ENCODE measurements at places on chromosomes 2 and 18.

- DNase-seq: no peak
Observed at GRCh38 chr18:63907664-63908063, at the start of gene SERPINB10. Gene SERPINB10, plus strand, starts transcription at chr18:63907958. Its CDS starts 7,553 bp downstream, at chr18:63915511.

- no peak for DNase-seq
Observed at GRCh38 chr2:235659767-235660322, 166.0 kb downstream of the AGAP1 start.

- peak; percentile 38 for DNase-seq
Observed at GRCh38 chr2:8408560-8409460, 273.0 kb upstream of the ID2 start.

DNA sequence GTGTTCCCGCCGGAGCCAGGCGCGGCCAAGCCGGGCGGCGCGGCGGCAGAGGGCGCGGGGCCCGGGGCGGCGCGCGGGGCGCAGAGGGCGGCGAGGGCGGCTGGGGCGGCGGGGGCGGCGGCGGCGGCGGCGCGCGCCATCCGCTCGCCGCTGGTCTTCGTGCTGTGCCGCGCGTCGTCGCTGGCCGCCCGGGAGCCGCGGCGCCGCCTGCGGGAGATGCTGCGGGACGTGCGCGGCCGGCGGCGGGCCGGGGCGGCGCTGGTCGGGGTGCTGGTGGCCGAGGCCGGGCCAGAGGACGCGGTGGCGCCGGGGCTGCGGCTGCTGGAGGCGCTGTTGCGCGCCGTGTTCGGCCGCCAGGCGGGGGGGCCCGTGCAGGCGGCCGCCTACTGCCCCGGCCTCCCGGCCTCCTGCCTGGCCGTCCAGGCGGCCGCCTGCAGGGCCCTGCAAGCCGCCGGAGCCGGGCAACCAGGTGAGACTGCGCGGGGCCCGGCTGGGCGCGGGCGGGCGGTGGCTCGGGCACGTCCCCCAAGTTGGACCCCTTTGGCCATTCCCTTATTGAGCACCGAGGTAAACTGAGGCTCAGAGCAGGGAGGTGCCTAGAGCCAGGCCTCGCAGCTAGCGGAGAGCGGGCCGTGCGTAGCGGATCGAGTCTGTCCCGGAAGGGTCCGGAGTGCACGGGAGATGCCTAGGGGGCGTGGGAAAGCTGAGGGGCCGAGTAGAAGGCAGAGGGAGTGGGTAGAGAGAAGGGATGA lies 584 bp downstream of the C2orf72 start:
- DNase-seq: no peak

- no peak for DNase-seq
Observed at GRCh38 chr2:130380096-130380934, 24.5 kb downstream of the PTPN18 start.

DNA sequence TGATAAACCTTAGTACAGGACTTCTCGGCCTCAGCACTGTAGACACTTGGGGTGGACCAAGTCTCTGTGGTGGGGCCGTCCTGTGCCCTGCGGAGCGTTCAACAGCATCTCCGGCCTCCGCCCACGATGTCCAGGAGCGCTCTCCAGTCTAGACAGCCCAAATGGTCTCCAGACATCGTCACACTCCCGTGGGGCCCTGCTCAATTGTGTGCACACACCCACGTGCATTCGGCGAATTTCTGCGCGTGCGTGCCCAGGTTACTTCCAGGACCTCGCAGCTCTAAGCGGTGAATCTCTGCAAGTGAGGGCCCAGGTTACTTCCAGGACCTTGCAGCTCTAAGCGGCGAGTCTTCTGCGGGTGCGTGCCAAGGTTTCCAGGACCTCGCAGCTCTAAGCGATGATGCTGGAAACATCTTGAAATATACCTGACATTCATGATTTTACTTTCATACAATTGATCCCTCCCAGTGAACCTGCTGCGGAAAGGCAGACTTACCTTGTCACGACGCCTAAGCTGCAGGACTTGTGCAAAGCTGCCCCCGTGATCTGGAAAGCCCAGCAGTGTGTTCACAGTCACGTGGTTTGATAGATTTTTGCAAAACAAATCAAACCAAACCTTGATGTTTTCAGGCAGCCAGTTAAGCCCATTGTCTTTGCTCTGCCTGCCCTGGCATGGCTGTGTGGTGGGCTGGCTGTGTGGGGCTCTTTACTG lies 16.1 kb upstream of the OTOS start:
- DNase-seq: no peak

GRCh38 chr18:77063260-77063659 lies 69.3 kb downstream of the MBP start:
- peak; percentile 89 for DNase-seq

- no peak for DNase-seq
Observed at GRCh38 chr2:33011941-33012340, 65.2 kb downstream of the LTBP1 start.

DNA sequence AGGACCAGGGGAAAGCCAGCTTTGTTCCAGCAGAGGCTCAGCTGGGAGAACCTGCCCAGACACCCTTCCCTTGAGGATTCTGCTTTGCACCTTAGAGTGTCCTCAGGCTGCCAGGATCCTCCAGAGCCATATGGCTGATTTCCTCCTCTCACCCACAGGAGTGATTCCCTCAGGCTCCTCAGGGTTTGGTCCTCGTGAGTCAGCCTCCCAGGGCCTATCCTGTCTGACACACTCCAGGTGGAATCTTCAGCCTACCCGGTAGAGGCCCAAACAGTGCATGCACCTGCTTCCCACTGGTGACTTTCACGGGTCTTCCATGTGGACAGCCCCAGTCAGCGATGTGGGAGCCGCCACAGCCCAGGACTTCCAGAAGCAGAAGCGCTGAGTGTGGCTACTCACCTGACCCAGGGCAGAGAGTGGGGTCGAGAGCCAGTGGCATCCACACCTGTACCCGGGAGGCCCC lies 73.3 kb downstream of the TFCP2L1 start:
- no peak for DNase-seq

GRCh38 chr2:219285894-219286425 lies 6.8 kb downstream of the DNAJB2 start:
- DNase-seq: no peak

DNA sequence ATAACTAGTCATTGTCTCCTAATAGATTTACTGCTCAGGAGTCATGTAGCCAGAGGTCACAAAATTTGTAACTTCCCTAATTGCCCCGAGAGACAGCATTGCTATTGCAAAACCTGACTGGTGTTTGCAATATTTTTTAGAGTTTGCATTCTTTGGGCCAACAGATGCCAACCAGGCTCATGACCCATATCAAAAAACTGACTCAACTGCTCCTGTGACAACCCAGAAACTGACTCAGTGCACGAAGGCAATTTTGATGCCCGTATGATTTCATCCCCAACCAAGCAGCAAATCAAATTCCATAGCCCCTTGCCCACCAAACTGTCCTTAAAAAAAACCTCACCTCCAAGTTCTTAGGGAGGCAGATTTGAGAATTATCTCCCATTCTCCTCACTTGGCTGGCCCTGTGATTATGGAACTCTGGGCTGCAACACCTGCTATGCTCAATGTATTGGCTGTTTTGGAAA lies 951.3 kb downstream of the TSN start:
- no peak for DNase-seq

- no peak for DNase-seq
Observed at GRCh38 chr2:12296915-12297314, 419.8 kb upstream of the TRIB2 start.

DNA sequence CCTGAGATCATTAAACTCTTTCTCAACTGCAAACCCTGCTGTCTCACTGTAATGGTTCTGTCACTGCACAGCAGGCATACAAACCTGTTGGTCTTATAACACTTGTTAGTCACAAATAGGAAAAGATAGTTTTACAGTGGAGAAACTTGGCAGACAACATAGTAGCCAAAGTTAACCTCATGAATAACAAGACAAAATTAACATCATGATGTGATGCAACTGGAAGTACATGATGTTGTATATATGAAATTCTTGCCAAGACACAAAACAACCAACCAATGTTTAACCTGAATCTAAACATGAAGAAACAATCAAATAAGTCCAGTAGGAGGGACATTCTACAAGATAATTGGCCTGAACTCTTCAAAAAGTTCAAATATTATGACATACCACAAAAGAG lies 189.3 kb downstream of the RNF152 start:
- no peak for DNase-seq

- DNase-seq: no peak
Observed at GRCh38 chr2:223314811-223315210, 262.8 kb downstream of the KCNE4 start.

GRCh38 chr2:164574931-164575330 lies 46.4 kb downstream of the GRB14 start:
- no peak for DNase-seq

- DNase-seq: no peak
Observed at GRCh38 chr2:183497861-183498260, 373.6 kb downstream of the NUP35 start.

GRCh38 chr2:85777441-85777861 lies 23.7 kb downstream of the ATOH8 start:
- no peak for DNase-seq

- no peak for DNase-seq
Observed at GRCh38 chr2:128008074-128008672, 19.7 kb downstream of the SAP130 start.

DNA sequence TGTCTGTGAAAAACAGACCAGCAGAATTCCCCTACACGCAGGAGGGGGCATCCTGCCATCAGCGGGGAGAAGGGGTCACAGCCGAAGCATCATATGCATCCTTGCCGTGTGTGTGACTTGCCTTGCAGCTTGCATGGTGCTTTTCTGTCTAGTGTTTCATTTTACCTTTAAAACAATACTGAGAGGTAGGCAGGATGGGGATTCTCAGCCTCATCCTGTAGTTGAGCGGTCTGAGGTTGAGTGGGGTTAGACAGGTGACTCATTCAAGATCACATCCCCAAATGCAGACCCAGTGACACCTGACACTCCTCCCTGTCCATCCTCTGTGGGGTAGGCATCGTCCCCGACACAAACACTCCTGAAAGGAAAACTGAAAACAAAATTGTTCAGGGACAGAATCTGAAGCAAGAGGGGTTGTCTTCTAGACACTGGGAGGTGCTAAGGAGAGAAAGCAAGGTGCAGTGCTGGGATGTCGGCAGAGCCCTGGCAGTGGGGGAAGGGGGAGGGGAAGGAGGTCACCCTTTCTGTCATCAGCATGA lies 7.9 kb downstream of the ARL4C start:
- peak; percentile 80 for DNase-seq

DNA sequence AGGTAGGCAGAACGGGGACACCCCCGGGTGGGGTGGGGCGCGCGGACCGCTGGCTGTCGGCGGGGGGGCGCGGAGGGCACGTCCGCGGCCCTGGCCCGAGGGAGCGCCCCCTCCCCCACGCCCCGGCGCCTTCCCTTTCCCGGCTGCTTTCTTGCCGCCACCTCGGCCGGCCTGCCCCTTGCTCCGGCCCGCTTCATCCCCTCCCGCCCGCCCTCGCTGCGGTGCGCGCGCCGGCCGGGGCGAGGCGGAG lies 443 bp downstream of the VAPA start:
- no peak for DNase-seq

GRCh38 chr18:55781481-55781957 lies 193.5 kb upstream of the TCF4 start:
- no peak for DNase-seq

GRCh38 chr2:141526760-141527159 lies 604.1 kb downstream of the LRP1B start:
- no peak for DNase-seq

GRCh38 chr2:129895526-129896082 lies 83.9 kb upstream of the RAB6C start:
- DNase-seq: no peak

DNA sequence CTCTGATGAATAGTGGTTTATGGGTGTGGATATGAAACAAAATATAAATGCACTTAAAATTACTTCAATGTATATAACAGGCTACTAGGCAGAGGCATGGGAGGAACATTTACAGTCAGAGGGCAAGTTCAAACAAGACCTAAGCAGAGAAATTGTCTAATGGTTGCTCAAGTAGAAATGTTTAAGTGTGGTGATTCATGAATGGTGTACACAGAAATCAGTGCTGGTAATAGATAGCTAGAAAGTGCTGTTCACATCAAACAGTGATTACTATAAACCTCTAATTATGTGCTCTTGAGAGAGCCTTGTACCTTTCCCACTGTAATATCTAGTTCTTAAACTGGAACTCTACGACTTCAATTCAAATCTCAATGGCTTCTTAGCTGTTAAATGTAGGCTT lies 485.1 kb downstream of the NRXN1 start:
- no peak for DNase-seq

GRCh38 chr2:143030127-143030526 lies 99.1 kb upstream of the ARHGAP15 start:
- DNase-seq: no peak

GRCh38 chr2:106143495-106144215 lies 50.4 kb downstream of the UXS1 start:
- no peak for DNase-seq

DNA sequence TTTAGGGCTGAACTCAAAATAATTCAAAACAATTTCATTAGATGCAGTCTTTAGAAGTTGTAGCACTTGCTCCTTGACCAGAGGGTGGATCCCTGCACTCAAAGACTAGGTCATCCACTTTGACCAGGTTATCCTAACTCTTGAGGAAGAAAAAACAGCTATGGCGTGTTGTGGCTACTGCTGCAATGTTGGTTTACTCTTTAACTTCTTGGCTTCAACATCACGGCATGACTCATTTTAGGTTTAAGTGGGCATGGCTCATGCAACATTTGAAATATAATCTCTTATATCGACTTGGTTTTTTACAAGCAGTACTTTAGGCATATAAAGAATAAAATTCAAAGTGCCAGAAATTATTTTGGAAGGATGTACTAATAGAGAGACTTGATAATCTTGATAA lies 35.4 kb downstream of the ANKRD29 start:
- no peak for DNase-seq

GRCh38 chr18:49472459-49472858 lies 12.0 kb upstream of the DYM start:
- no peak for DNase-seq

DNA sequence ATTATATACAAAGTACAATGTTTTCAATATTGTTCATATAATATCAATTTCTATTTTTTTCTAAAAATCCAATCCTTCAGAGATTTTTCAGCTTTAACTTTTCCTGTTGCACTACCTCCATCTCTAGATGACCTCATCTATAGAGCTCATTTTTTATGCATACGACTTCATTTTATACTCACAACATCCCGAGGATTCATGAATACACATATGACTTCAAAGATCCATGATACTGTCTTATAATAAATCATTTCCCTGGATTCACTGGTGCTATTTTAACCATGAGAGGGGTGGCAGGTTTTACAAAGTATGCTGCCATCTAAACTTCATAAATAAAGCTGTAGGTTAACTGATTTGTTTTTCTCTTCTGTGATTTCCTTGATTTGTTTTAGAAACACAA lies 694.6 kb downstream of the EPHA4 start:
- no peak for DNase-seq

DNA sequence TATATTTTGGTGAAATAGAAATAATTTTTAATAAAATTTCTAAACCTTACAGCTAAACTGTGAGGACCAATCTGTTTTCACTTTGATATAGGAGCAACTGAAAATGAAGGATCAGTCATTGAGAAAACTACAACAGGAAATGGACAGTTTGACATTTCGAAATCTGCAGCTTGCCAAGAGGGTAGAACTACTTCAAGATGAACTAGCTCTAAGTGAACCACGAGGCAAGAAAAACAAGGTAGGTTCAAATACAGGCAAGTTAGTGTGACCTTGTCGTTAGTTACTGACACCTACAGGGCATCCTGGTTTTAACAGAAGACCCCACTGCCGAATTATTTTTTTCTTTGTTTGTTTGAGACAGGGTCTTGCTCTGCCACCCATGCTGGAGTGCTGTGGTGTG lies 75.5 kb upstream of the STON1 start:
- no peak for DNase-seq

- no peak for DNase-seq
Observed at GRCh38 chr2:127818241-127818640, 7.3 kb upstream of the WDR33 start.

- DNase-seq: no peak
Observed at GRCh38 chr2:39696838-39697237, 31.1 kb downstream of the TMEM178A start.

GRCh38 chr18:6257950-6258349 lies 156.8 kb downstream of the L3MBTL4 start:
- DNase-seq: no peak

Measured in CD4-positive, alpha-beta T cell treated with Interleukin-17A for 4 hours (primary cell).